ENCODE measurements at places on chromosomes 4 and X.

DNA sequence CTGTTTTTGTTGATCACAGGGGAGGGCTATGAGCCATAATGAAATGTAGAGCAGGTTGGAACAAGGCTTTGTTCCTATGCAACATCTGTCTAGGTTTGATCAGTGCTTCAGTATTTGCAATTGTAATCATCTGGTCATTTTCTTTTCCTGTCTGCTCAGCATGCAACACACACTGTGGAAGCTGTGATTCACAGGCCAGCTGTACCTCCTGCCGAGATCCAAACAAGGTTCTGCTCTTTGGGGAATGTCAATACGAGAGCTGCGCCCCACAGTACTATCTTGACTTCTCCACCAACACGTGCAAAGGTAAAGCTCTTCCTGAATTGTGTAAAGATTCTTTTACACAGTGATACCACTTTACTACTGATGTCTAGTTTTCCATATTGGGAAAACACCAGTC lies 181.9 kb upstream of the ANXA3 start:
- DNase-seq: no peak

DNA sequence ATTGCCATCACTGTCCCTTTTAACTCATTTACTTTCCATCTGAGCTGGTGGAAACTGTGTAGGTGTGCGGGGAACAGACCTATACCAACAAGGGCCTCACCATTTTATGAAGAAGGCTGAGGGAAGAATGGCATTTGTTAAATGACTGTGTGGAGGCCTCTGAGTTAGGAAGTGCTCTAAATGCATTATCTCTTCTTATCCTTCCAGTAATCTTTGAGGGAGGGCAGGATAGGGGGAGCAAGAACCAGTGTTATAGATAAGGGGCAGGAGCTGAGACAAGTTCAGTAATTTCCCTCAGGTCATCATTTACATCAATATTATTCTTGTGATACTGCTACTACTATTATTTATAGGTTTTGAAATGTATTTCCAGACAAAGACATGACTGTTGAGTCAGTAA lies 122.4 kb upstream of the PDLIM3 start:
- no peak for DNase-seq

- DNase-seq: no peak
Measured at GRCh38 chrX:46209037-46209436, 336.2 kb downstream of the ZNF674 start.

DNA sequence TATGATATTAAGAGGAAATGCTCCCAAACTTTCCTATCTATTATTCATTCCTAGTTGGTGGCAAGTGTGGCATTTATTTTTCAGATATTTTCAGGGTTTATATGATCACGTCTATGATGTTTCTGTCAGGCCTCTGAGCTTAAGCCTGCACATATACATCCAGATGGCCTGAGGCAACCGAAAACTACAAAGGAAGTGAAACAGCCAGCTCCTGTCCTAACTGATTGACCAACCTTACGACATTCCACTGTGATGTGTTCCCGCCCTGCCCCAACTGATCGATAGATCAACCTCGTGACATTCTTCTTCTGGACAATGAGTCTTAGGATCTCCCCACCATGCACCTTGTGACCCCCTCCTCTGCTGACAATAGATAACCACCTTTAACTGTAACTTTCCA lies 67.6 kb upstream of the CTSO start:
- no peak for DNase-seq

DNA sequence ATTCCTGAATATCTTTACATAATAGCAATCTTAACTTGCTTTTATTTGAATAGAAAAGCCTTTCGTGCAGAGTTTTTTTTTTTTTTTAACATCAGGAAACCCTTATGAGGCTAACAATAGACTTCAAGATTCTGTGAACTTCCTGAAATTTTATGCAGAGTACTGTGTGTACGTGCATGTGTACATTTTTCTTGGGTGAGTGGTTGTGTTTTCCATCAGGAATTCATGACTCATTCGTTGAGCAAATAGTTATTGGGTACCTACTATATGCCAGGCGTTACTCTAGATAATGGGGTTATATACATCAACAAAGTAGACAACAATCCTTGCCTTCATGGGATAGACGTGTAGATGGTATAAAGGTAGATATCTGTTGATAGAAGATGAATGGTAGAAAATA lies 59.1 kb downstream of the MRPL1 start:
- no peak for DNase-seq

GRCh38 chr4:174522183-174523024 lies at the start of gene HPGD:
HPGD (minus strand) TSS chr4:174522488; CDS start chr4:174522451, 37 bp downstream.
- no peak for DNase-seq

- DNase-seq: no peak
Measured at GRCh38 chr4:159137176-159137575, 34.3 kb downstream of the RAPGEF2 start.

- no peak for DNase-seq
Measured at GRCh38 chr4:176380352-176381157, 60.8 kb downstream of the SPCS3 start.

DNA sequence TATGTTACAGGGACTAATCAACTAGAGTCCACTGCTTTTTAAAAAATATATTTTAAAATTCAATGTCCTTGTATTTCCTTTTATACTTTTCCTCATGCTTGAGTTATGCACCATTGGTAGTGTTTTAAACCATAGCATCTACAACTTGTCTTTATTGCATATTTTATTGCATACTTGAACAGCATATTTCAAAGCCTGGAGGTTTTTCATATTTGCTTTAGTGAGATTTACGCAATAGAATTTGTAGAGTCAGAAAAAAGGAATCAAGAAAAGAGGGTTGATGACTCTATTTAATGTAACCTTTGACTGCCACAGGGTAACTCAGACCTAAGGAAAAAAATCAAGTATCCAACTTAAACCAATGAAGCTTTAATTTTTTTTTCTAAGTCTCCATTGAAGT lies 1165.7 kb upstream of the IGFBP7 start:
- DNase-seq: no peak

DNA sequence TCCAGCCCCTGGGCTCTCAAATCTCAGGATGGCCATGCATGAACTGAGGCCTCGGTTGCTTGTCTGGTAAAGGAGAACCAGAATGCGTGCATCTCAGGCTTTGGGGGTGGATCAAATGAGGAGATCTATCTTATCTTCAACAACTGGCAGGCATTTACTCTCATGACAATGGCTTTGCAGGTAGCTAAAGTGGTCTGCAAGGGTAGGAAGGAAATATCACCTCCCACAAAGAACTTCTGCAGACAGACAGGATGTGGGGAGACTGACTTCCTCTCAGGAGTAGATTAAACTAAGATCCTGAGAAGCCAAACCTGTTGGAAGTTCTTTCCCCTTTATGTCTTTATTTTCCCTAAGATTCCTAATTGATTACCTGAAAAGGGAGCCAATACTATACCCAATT lies 7.8 kb downstream of the LDB2 start:
- DNase-seq: no peak

GRCh38 chrX:57583477-57583876 lies 8.3 kb upstream of the ZXDB start:
- DNase-seq: no peak

DNA sequence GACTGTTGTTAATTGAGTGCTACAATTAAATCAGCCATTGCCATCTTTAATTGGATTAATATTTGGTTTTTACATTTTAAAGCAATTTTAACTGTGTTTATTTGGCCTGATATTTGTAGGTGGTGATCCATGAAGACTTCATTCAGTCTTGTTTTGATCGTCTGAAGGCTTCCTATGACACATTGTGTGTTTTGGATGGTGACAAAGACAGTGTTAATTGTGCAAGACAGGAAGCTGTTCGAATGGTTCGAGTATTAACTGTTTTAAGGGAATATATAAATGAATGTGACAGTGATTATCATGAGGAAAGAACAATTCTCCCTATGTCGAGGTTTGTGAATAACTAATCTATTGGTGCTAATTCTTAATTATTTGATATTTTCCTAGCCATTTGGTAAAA lies 82.6 kb downstream of the USP9X start:
- DNase-seq: no peak

DNA sequence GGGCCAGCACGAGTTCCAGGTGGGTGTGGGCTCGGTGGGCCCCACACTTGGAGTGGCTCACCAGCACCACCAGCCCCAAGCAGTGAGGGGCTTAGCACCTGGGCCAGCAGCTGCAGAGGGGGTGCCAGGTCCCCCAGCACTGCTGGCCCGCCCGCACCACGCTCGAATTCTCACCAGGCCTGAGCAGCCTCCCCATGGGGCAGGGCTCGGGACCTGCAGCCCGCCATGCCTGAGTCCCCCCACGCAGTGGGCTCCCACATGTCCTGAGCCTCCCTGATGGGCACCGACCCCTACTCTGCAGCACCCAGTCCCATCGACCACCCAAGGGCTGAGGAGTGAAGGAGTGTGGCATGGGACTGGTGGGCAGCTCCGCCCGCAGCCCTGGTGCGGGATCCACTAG lies 593.4 kb downstream of the GABRG1 start:
- no peak for DNase-seq
